ENCODE measurements at places on chromosomes 3 and 15. TPM values are rescaled to one million over a fixed set of nuclear protein-coding genes. Genes with fewer than 3 reads are reported as not detected.

The SLCO3A1 gene
- total RNA-seq, result 2.2 TPM

The STRA6 gene
- total RNA-seq, result not detected

The ADCY5 gene
- total RNA-seq, result 0.56 TPM

The EXD1 gene
- not detected for total RNA-seq

The KBTBD13 gene
- not detected for total RNA-seq

The DYNLT2B gene
- total RNA-seq, result 4.2 TPM

The WDR53 gene
- 6.4 TPM for total RNA-seq

The PRSS50 gene
- not detected for total RNA-seq

The MB21D2 gene
- total RNA-seq, result 46.4 TPM

DNA sequence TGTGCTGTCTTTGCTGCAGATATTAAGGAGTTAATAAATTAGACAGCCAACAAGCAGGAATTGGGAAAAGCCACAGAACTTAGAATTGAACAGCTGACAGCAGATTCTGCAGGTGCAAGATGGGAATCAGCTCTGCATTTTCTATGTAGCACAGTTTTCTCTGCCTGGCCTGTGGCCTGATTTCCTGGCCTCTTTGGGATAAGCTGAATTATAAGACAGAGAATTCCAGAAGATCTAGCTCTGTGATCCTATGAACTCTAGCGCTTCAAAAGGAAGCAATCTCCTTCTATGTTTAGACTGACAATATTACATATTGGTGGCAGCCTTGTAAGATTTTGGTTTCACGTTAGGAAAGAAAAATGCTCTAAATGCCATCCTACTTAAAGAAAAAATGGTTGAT, 24.0 kb upstream of the SOX2 start:
- H3K4me3 ChIP-seq, result no peak overlapping the region
- H3K27ac ChIP-seq, result no peak overlapping the region
- no peaks in the 10 kb centered on the region for H3K4me1 ChIP-seq
- DNase-seq, result no peak
- no peaks in the 10 kb centered on the region for H3K36me3 ChIP-seq

DNA sequence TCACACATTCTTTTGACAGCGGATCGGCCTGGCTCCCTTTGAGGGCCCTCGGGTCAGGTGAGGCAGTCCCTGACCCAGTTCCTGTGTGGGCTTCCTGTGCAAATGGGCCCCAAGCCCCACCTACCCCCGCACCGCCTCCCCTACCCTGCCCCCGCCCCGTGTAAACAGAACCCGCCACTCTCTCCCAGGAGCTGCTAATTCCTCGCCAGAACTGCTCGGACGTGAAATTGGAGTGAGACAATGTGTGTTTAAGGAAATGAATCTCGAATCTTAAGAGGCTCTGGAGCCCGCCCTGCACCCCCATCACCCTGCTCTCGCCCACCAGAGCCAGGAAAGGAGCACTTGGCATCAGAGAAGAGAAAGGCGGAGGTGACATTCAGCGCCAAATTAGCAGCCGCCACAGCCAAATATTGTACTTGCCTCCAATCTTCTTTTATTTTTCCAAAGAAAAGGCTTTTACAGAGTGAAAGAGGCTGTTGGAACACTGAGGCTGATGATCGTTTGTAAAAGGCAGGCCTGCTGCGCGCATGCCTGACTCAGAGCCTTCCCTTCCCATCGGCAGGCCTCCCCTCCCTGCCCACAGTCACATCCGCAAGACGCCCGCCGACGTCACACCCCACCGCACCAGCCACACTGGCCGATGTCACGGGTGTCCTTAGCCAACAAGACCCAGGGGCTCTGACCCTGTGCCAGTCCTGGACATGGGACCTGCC, 53.1 kb downstream of the CACNA2D2 start:
- peaks cover 49% of the 10 kb centered on the region for H3K27me3 ChIP-seq
- peak; percentile 15 for DNase-seq
- H3K27ac ChIP-seq, result no peak overlapping the region
- no peaks in the 10 kb centered on the region for H3K4me1 ChIP-seq
- H3K4me3 ChIP-seq, result no peak overlapping the region
- no peaks in the 10 kb centered on the region for H3K36me3 ChIP-seq

GRCh38 chr15:85381850-85382751, 1.7 kb downstream of the AKAP13 start:
- peak overlapping the region; percentile 67 for H3K4me3 ChIP-seq
- H3K27ac ChIP-seq, result no peak overlapping the region
- H3K27me3 ChIP-seq, result no peaks in the 10 kb centered on the region
- DNase-seq, result no peak

- peak within 1 kb of the TSS; percentile 88 for H3K27ac ChIP-seq
- H3K4me1 ChIP-seq, result peaks cover 8% of the 10 kb centered on the region
- H3K27me3 ChIP-seq, result no peaks in the 10 kb centered on the region
- H3K36me3 ChIP-seq, result no peaks in the 10 kb centered on the region
- DNase-seq, result peak; percentile 99
Observed at GRCh38 chr3:172710664-172711453, at the start of gene NCEH1. Gene NCEH1 (minus strand): TSS chr3:172711067. CDS start chr3:172710984, 83 bp downstream.

GRCh38 chr3:45858809-45859543, 17.1 kb upstream of the LZTFL1 start:
- H3K4me1 ChIP-seq, result no peaks in the 10 kb centered on the region
- no peak overlapping the region for H3K4me3 ChIP-seq
- H3K27me3 ChIP-seq, result peaks cover 26% of the 10 kb centered on the region
- DNase-seq, result no peak
- H3K36me3 ChIP-seq, result no peaks in the 10 kb centered on the region

- H3K4me3 ChIP-seq, result no peak overlapping the region
- peaks cover 4% of the 10 kb centered on the region for H3K36me3 ChIP-seq
- peak; percentile 93 for DNase-seq
- peak overlapping the region; percentile 64 for H3K27ac ChIP-seq
- peaks cover 7% of the 10 kb centered on the region for H3K4me1 ChIP-seq
Observed at GRCh38 chr15:59232476-59232875, 25.8 kb downstream of the LDHAL6B start.

GRCh38 chr3:184335661-184336546, 1.5 kb upstream of the FAM131A start:
- H3K4me1 ChIP-seq, result peaks cover 43% of the 10 kb centered on the region
- peaks cover 43% of the 10 kb centered on the region for H3K36me3 ChIP-seq
- H3K4me3 ChIP-seq, result peak overlapping the region; percentile 91
- no peaks in the 10 kb centered on the region for H3K27me3 ChIP-seq
- DNase-seq, result peak; percentile 78
- peak overlapping the region; percentile 96 for H3K27ac ChIP-seq

- H3K27ac ChIP-seq, result no peak overlapping the region
- no peaks in the 10 kb centered on the region for H3K27me3 ChIP-seq
- H3K36me3 ChIP-seq, result no peaks in the 10 kb centered on the region
- no peaks in the 10 kb centered on the region for H3K4me1 ChIP-seq
Observed at GRCh38 chr3:116051040-116051439, 394.2 kb downstream of the LSAMP start.

GRCh38 chr3:110015231-110015963, 678.1 kb upstream of the DPPA4 start:
- no peaks in the 10 kb centered on the region for H3K4me1 ChIP-seq
- no peak for DNase-seq

GRCh38 chr15:39313881-39314280, 267.0 kb upstream of the THBS1 start:
- no peak overlapping the region for H3K4me3 ChIP-seq
- H3K27me3 ChIP-seq, result no peaks in the 10 kb centered on the region
- H3K4me1 ChIP-seq, result peaks cover 20% of the 10 kb centered on the region
- H3K36me3 ChIP-seq, result no peaks in the 10 kb centered on the region

- no peaks in the 10 kb centered on the region for H3K27me3 ChIP-seq
- no peak overlapping the region for H3K27ac ChIP-seq
- no peaks in the 10 kb centered on the region for H3K36me3 ChIP-seq
- DNase-seq, result peak; percentile 62
Observed at GRCh38 chr3:151468284-151468917, 7.5 kb upstream of the IGSF10 start.

DNA sequence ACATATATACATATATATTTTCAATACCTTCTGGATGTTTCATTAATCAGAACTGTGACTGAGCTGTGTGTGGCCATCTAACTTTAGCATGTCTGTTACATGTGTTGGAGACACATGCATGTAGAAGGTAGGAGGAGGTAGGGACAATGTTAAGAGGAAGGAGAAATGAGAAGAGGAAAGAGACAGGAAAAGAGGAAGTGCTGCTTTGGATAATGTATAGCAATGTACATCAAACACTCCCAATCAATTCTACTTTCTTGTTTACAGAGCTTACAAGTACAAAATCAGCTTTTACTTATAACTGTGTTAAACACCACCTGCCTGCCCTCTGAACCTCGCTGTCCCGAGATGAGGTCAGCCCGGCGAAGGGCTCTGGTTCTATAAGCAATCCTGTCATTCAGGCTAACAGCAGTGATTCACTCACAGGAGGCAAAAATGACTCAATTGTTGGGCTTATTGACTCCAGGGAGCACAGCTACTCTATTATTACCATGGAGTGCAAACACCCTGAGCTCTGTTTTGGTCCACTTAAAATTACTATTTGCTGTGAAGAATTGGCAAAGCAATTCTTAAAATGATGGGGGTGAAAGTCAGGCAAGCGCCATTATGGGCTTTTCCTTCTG, 188.9 kb downstream of the MEIS2 start:
- H3K4me1 ChIP-seq, result peaks cover 6% of the 10 kb centered on the region
- peak; percentile 88 for DNase-seq
- H3K27ac ChIP-seq, result no peak overlapping the region
- no peak overlapping the region for H3K4me3 ChIP-seq
- no peaks in the 10 kb centered on the region for H3K27me3 ChIP-seq

DNA sequence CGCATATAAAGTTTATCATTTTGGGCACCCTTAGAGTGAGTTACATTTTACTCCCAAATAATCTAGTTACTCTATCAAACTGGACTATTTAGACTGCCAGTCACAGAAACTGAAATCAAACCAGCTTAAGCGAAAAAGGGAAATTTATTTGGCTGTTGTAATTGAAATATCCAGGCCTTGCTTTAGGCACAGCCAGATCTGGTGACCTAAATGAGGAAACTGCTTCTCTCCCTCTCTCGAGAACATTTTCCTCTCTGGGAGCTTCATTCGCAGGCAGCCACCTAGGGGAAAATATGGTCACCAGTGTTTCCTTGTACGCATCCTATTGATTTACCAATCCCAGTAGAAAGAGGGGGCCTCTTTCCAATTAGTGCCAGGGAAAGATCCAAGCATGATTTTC, 175.3 kb upstream of the MITF start:
- H3K27me3 ChIP-seq, result no peaks in the 10 kb centered on the region
- H3K36me3 ChIP-seq, result no peaks in the 10 kb centered on the region
- no peak overlapping the region for H3K27ac ChIP-seq
- H3K4me1 ChIP-seq, result no peaks in the 10 kb centered on the region

- H3K4me3 ChIP-seq, result no peak overlapping the region
- peaks cover 2% of the 10 kb centered on the region for H3K4me1 ChIP-seq
- H3K36me3 ChIP-seq, result no peaks in the 10 kb centered on the region
- H3K27me3 ChIP-seq, result peaks cover 5% of the 10 kb centered on the region
- no peak overlapping the region for H3K27ac ChIP-seq
Observed at GRCh38 chr15:55799291-55800212, 56.6 kb upstream of the PRTG start.

DNA sequence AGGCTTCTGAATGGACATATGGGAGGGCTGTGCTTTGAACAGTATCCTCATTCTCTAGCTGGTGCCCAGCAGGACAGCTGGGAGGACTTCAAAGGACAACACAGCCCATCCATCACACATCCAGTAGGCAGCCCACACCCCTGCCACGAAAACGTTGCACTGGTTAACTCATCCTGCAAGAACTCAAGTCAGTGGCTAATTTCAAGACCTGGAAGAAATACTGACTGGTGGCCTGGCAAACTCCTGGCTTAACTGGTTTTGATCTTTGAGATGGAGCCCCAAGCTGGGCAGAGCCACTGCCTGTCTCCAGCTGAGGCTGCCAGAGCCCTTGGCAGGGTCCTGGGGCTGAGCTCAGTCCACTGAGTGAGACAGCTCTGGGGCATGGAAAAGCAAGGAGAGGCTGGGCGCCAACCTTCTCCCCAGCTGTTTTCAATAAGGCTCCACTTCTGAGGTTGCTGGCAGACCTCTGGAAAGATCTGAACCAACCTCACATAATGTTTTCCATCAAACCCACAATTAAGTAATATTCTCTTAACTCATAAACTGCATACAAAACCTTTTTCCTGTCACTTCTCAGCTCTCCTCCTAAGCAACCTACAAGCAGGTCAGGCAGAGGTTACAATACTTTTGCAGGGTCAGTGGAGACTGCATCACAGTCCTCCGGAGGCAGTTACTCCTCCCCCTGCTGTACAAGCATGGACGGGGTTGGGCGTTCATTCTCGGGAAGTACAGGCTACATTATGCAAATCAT, 110.3 kb downstream of the MYLK start:
- peak overlapping the region; percentile 80 for H3K27ac ChIP-seq
- H3K36me3 ChIP-seq, result peaks cover 27% of the 10 kb centered on the region
- no peak overlapping the region for H3K4me3 ChIP-seq
- no peaks in the 10 kb centered on the region for H3K27me3 ChIP-seq

- H3K27me3 ChIP-seq, result peaks cover 28% of the 10 kb centered on the region
- DNase-seq, result no peak
- H3K36me3 ChIP-seq, result no peaks in the 10 kb centered on the region
- no peak overlapping the region for H3K4me3 ChIP-seq
Observed at GRCh38 chr3:193943200-193943599, 192.7 kb upstream of the HES1 start.

DNA sequence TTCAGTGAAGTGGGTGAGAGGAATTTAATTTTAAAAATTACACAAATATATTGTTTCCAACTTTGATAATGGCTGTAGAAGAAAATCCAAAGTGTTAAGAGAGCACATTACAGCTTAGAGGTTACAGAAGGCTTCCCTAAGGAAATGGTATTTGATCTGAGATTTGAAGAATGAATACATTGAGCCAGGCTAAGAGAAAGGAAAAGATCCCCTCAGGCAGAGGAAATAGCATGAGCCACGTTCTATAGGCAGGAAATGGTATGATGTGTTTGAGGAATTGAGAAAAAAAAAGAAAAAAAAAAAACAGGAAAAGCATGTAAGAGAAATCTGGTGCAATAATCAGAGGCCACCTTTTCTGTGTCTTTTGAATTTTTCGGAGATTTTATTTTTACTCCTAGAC, 48.6 kb downstream of the UNC13C start:
- H3K27ac ChIP-seq, result no peak overlapping the region
- no peaks in the 10 kb centered on the region for H3K4me1 ChIP-seq
- no peak overlapping the region for H3K4me3 ChIP-seq
- DNase-seq, result no peak
- H3K27me3 ChIP-seq, result no peaks in the 10 kb centered on the region

DNA sequence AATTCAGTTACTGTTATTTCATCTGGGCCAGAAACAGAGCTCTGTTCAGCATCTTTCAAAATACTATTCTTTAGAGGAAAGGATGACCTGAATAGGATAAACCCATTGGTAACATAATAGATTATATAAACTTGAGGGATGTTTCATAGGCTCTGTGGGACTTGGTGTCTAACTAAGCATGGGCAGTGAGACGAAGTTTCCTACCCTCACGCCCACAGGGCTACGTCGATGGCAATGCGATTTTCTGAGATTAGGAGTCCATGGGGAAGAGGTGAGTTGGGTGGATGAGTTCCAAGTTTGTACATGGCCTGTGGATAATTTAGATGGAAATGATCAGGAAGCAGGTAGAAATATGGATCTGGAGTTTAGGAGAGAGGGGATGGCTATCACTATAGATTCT, 115.2 kb upstream of the TBL1XR1 start:
- H3K4me3 ChIP-seq, result no peak overlapping the region
- no peak for DNase-seq
- H3K36me3 ChIP-seq, result no peaks in the 10 kb centered on the region
- H3K27ac ChIP-seq, result no peak overlapping the region

GRCh38 chr3:107236655-107237337, 140.4 kb upstream of the CCDC54 start:
- H3K36me3 ChIP-seq, result no peaks in the 10 kb centered on the region
- H3K4me3 ChIP-seq, result no peak overlapping the region
- H3K4me1 ChIP-seq, result peaks cover 5% of the 10 kb centered on the region
- H3K27ac ChIP-seq, result no peak overlapping the region
- DNase-seq, result no peak

Data from IMR-90 (cell line).